NCI-H1048 (cell line): ENCODE measurements at places on chromosomes 16 and 17.

- no peak for DNase-seq
These were observed 1.6 kb downstream of the EIF4A3 start for GRCh38 chr17:80145076-80146075.

DNA sequence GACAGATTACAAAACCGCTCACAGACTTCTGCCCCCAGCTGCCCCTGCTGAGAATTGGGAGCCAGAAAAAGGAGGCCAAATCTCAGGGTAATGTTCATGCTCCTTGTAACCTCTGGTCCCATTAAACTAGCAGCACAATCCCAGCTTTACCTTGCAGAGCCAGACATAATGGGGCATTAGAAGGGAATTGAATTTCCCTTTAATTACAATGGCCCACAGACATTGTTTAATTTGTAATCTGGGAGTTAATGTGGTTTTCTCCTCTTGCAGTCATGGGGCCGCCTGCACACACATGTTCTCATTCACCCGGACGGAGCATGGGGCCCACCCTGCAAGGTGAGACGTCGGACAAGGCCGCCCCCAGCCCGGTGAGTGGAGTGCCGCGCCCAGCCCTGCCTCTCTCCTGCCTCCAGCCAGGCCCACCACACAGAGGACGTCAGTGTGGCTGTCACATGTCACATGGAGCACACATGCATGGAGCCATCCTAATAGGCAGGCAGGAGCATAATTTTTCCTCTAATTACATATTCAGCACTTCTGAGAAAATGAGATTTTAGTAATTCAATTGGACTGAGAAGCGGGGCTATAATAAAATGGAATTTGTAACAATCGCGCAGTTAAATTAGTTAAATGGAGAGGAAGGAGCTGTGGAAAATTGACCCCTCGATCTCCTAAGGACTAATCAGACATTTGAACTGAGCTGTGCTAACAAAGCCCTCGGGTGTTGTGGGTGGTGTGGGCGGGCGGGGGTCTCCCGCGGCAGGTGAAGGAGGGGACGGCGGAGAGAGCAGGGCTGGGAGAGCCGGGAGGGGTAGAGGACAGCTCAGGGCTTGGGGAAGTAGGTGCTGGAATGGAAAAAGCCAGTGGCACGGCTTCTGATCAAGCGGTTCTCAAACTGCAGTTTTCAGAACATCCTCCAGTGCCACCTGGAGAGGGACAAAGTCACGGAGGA is 87.7 kb downstream of the ENGASE start:
- DNase-seq = no peak

GRCh38 chr17:31466096-31466760 is 74.8 kb downstream of the RAB11FIP4 start:
- DNase-seq = no peak

DNA sequence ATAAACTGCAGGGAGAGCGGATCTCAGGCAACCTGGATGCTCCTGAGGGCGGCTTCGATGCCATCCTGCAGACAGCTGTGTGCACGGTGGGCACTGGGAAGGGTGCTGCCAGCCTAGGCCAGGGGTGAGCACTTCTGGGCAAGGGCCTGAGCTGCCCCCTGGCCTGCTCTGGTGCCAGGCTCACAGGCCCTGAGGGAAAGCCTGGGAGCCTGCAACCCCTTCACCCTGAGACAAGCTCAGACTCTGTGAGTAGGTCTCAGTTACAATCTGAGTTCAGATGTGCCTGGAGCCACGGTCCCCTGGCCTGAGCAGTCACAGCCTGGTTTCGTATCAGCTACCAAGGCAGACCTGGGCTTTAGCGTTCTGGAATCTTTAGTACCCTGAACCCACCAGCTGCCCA is 8.1 kb downstream of the ITGB4 start:
- DNase-seq = no peak

GRCh38 chr17:20043021-20043420 is 33.9 kb downstream of the SPECC1 start:
- DNase-seq = no peak

- no peak for DNase-seq
These were observed 65.1 kb downstream of the SOCS1 start for GRCh38 chr16:11190588-11191560.

DNA sequence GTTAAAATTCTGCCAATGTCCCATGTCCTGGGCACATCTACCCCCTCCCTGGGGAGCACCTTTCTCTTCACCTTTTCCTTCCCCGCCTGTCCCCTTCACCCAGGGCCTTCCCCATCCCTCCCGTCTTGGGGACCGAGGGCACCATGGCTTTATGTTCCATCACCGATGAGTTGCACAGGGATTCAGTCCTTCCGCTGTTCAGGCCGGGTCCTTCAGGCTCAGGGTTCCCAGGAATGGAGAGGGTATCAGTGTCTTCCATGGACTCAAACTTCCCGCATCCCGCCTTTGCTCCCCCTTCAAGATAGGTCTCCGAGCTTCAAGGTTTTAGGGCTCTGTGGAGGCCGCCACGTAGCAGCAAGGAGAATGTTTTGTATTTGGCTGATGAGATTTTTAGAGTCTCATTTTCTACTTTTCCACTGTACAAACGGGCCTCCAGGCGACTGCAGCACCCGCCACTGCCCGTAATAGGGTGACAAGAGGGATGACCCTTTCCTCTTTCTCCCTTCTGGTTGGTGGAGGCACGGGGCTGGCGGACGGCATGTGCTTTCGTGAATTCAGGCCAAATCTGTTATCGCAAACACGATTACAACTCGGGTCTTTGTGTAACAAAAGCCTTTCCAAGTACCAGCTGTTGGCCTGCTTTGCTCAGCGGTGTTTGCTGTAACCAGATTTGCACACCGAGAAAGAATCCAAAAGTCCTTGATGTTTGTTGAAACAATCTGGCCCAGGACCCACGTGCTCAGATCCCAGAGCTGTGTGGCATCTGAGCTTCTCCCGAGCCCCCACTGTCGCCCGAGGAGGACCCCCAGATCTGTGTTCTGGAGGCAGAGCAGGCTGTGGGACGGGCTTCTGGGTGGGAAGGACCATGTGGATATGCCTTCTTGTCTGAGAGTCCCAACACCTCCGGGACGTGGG is 236.3 kb downstream of the SEC14L1 start:
- no peak for DNase-seq

- no peak for DNase-seq
These were observed 2.1 kb upstream of the ZSCAN10 start for GRCh38 chr16:3101018-3101840.

DNA sequence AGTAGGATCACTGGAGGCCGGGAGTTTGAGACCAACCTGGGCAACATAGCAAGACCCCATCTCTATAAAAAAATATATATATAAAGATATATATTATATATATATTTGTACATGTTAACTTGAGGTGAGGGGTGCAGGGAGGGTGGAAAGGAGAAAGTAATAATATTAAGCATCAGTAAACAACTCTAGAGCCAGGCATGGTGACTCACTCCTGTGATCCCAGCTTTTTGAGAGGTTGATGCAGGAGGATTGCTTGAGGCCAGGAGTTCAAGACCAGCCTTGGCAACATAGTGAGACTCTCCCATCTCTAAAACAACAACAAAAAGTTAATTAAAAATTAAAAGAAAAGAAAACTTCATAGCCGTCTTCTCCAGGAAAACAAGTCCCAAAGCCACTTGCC is 61.7 kb upstream of the SMURF2 start:
- DNase-seq = no peak

- no peak for DNase-seq
These were observed 114.1 kb downstream of the ADCY9 start for GRCh38 chr16:4002121-4002520.

GRCh38 chr17:13353590-13353989 is 248.1 kb downstream of the HS3ST3A1 start:
- no peak for DNase-seq

GRCh38 chr17:17743391-17744112 is 62.3 kb downstream of the RAI1 start:
- DNase-seq = no peak

GRCh38 chr17:3843935-3844516 is 2.0 kb downstream of the NCBP3 start:
- no peak for DNase-seq

DNA sequence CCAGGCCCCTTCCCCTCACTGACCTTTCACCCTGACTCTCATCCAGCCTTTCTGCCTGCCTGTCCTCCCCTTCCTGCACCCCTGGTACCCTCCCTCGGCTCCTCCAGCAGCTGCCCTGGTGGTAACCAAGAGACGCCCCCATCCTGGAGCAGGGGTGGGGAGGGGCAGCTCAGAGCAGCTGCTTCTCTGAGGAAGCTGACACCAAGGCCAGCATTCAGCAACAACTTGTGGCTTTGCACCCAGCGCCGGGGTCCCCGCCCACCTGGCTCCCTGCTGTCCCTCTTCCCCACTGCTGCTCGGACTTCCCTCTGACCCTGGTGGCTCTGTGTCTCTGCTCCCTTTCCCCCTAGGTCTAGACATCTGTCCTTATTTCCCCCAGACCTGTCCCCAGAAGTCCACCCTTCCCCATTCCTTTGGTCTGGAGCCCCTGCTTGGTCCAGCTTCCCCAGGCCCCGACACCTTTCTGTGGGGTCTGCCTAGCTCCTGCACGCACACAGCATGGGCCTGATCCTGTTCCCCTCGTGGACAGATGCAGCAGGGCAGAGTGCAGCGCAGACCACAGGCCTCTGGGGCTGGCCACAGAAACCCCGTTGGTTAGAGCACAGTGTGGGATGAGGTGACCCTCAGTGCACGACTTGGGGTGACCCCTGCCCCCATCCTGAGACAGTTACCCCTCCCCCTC is 1.2 kb upstream of the ATP2A1 start:
- DNase-seq = no peak

GRCh38 chr17:31738067-31738466 is 121.0 kb downstream of the COPRS start:
- no peak for DNase-seq

DNA sequence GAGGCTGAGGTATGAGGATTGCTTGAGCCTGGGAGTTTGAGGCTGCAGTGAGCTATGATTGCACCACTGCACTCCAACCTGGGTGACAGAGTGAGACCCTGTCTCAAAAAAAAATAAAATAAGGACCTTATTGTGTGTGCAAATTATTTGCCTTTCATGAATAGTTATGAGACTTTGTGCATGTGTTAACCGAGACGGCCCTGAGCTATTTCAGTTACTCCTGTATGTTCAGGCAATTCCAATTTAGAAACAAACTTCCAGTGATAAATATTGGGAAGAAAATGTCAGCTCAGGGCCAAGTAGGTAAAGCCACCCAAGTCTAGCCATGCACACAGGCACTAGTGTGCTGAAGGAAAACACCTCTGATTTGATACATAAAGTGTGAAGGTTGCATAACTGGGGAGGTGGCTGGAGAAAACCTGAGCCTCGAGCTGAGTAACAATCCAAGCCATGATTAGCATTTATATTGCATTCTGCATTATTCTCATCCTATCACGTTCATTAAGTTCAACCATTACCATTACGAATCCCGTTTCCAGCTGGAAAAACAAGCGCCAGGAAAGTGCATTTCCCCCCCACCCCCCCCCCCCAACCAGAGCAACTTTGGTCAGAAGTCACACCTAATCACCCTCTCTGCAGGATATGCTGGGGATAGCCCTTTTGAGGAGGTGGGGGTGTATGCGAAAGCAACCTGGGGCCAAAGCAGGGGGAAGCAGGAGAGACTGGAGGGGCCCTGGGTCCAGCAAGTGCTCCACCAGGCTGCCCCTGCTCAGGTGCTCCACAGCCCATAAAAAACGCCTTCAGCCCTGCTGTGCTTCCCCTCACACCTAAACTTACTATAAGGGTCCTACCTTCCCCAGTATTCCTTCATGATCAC is 18.6 kb upstream of the ENDOV start:
- no peak for DNase-seq

- DNase-seq = no peak
These were observed 5.6 kb downstream of the PHOSPHO1 start for GRCh38 chr17:49224997-49225337.
